ENCODE measurements at places on chromosomes 6 and 20.
A peak's percentile ranks its signal among the peaks of the same experiment; 100 is the strongest.

DNA sequence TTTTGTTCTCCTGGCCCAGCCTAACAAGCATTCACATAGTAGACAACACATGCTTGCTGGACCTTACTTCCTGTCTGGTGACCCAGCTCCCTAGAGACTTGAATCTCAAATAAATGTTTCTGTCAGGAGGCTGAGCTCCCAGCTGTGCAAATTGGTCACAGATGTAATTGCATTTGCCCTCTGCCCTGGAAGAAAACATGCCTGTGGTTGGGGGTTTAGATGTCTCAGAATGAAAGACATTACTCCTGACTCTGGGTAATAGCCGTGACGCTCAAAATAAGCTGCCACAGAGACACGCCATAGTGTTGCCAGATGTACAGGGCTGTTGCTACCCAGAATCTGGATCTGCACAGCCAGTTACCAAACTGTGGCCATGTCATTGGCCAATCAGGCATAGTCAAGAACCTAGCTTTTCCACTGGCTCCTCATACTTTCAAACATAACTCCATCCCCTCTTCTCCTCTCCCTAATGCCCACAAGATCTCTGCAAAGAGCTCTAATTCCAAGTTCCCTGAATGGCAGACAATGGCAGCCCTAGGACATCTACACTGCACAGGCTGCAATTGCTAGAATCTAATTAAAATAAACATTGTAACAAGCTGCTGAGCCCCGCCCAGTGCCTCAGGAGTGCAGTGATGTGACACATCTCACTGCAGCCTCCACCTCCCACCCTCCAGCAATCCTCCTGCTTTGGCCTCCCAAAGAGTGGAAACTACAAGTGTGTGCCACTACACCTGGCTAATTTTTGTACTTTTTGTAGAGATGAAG is 32.8 kb upstream of the GMPR start:
- DNase-seq = no peak

- no peak for DNase-seq
Measured at GRCh38 chr6:84512391-84512790, 252.0 kb downstream of the TBX18 start.

- no peak for DNase-seq
Measured at GRCh38 chr6:132496519-132497180, 16.3 kb downstream of the STX7 start.

- no peak for DNase-seq
Measured at GRCh38 chr6:106751501-106752252, 122.3 kb downstream of the QRSL1 start.

- no peak for DNase-seq
Measured at GRCh38 chr6:128574402-128574801, 54.0 kb upstream of the PTPRK start.

GRCh38 chr6:72740135-72740534 is 118.3 kb downstream of the KCNQ5 start:
- DNase-seq = no peak

DNA sequence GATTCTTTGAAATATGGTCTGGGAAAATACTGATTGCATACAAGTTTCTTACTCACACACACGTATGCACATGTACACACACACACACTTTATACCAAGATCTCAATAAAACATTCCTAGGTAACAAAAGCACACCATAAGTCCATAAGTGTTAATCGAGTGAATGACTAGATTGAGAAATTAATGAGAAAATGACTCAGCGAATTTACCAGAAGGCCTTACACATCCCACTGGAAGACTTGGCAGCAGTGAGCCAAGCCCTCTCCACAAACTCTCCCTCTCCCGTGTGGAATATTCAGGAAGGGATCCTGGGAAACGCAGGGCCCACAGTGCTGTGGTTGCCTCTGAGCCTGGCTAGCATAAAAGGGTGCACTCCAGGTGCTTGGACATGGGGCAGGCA is 227.2 kb downstream of the LY86 start:
- no peak for DNase-seq

DNA sequence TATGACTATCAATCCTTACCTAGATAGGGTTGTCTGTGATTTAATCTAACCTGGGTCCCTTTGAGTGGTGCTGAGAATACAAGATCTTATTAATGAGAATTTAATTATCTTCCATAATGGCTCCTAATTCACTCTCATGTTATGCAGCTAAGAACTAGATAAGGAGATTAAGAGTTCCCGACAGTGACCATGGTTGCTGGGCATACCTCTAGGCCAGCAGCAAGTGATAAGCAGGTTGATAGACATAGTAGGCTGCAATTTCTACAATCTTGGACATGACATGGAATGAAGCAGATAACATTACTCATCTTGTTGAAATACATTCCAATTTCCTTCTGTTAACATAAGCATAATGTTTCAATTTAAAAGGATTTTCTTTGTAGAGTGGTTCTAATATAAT is 27.1 kb downstream of the SPACA1 start:
- no peak for DNase-seq

GRCh38 chr20:3239026-3239866 is at the start of gene SLC4A11:
SLC4A11 (minus strand) TSS chr20:3239190; CDS start chr20:3239137, 53 bp downstream.
- no peak for DNase-seq

DNA sequence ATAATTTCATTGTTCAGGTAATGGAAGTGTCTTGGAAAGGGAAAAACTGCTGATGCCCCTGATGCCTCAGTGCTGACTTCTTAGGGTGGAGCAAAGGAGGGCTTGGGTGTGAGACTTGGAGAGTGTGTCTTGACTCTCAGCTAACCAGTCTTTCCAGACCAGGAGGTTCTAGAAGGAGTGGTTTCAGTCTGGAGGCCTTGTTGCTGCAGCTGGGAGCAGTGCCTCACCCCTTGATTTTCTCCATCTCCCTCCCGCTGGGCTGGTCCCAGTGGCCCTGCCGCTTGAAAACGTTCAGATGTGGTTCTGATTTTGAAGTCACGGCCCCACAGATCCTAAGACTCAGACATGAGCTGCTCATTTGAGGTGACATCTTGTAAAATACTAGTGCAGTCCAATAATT is 5.4 kb downstream of the DSP start:
- DNase-seq = no peak

DNA sequence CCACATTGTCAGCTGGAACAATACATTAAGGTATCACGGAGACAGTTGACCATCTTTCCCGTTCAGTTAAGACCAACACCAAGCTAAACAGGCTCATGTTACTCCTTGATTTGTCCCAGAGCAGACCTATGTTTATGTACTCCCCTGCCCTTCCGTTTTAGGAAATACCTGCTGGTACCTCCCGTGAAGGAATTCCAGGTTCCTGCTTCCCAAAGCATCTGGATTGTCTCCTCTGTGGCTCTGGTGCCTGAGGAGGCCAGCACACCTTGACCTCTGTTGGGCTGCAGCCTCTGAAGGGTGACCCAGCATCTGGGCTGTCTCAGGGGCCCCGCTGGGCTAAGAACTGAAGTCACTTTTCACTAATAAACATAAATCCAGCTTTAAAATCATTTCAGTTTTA is 647.8 kb upstream of the MARCKS start:
- no peak for DNase-seq

DNA sequence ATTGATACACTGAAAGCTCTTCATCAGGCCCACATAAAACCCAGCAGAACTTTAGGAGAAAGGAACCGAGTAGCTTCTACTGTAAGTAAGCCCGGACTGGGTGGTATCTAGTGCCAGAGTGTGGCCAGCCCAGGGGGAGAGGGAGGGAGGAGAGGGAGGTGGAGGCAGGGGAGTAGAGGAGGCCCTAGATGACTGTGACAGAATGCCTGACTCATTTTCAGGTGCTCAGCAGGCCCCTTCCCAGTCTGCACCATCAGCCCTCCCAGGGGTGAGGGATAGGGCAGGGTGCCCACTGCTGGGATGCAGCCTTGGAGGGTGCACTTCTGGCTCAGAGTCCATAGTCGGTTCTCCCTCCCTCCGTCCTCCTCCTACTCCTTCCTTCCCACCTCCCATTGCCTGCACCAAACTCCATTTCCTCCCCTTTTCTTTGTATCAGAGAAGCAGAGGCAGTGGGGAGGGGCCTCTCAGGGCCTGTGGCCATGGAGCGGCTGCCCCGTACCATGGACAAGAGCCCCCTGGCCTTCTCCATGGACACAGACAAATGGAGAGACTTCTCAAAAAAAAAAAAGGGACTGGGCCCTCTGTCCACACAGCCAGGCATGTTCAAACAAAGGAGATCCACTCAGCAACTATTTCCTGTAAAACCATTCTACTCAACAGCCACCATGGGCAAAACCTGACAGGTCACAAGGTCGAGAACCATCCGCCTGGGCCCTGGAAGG is 184.9 kb upstream of the SNX9 start:
- no peak for DNase-seq

DNA sequence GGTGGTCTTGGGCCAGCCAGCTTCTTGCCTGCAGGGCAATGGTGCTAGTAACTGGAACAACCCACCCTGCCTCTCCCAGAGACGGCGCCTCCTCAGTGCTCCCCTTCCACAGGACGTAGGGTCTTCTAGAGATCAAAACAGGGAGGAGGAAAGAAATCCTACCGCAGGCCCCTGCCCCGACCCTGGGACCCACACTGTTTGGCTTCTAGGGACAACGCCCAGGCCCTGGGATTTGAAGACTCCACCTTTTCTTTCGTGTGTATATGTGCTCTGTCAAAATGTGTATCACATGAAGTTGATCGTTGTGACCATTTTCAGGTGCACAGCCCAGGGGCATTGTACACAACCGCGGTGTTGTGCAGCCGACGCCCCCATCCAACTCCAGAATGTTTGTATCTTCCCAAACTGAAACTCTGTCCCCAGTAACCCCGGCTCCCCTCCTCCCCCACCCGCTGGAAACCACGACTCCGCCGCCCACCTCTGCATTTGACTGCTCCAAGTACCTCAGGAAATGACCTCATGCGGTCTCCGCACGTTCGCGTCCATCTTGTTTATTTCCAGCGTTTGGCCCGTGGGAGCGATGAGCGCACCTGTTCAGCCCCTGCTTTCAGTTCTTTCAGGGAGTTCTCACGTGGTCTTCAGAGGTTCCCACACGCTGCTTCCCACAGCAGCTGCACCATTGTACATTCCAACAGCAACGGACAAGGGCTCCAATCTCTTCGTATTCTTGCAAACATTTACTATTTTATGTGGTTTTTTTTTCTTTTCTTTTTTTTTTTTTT is 3.4 kb upstream of the BHLHE23 start:
- peak; percentile 19 for DNase-seq

GRCh38 chr6:3063733-3064700 is 4.3 kb upstream of the RIPK1 start:
- DNase-seq = peak; percentile 71
